ENCODE measurements at places on chromosomes 13 and 19.

DNA sequence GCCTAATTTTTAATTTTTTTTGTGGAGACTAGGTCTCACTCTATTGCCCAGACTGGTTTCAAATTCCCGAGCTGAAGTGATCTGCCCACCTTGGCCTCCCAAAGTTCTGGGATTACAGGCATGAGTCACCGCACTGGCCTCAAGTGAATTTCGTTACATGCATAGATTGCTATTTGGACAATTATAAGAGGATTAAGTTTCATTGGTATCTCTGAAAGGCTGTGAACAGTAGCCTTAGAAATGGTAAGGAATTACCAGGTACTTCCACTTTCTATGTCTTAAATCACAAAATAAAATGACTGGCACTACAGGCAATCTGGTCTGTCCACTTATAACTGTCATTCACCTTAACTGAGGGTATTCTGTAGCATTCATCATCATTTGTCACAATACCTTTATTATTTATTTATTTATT, 2.9 kb upstream of the CCDC9 start:
- DNase-seq, result no peak

DNA sequence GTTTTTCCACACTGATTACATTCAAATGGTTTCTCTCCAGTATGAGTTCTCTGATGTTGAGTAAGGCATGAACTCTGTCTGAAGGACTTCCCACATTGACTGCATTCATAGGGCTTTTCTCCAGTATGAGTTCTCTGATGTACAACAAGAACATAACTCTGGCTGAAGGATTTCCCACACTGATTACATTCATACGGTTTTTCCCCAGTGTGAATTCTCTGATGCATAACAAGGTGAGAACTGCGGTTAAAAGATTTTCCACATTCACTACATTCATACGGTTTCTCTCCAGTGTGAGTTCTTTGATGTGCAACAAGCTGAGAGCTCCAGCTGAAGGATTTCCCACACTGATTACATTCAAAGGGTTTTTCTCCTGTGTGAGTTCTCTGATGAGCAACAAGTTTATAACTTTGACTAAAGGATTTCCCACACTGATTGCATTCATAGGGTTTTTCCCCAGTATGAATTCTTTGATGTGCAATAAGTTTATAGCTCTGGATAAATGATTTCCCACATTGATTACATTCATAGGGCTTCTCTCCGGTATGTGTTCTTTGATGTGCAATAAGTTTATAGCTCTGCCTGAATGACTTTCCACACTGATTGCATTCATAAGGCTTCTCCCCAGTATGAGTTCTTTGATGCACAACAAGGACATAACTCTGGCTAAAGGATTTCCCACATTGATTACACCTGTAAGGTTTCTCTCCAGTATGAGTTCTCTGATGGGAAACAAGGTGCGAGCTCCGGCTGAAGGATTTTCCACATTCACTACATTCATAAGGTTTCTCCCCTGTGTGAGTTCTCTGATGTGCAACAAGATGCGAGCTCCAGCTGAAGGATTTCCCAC, 23.5 kb downstream of the ZNF180 start:
- DNase-seq, result no peak

DNA sequence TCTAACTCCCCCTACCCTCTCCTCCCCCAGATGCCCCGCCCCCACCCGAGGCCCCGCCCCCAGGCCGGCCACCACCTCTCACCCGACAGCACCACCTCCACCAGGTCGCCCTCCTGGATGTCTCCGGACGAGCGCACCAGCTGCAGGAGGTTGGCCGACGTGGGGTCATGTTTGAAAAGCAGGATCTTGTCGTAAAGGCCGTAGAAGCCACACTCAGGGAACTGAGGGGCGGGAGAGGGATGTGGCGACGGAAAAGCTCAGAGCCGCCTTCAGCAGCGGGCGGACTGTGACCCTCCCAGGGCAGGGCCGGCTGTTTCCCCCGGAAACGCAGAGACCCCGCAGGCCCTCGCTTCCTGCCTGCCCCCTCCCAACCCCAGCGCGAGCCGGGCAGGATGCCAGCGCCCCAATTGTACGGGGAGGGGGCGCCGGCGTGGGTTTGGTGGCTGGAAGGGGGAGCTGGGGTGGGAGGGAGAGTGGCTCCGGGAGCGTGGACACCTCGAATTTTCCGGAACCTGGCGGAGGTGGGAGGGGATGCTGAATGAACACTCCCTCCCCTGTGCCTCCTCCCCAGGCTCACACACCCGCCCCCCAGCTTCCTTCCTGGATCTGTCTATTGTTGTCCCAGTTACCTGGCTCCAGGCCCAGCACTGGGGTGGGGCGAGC, 3.0 kb downstream of the PRKD2 start:
- peak; percentile 80 for DNase-seq

- DNase-seq, result no peak
Measured at GRCh38 chr13:99258210-99258860, at the start of gene GPR18. GPR18 (minus strand) TSS chr13:99258379; CDS start chr13:99255872, 2,507 bp downstream.

DNA sequence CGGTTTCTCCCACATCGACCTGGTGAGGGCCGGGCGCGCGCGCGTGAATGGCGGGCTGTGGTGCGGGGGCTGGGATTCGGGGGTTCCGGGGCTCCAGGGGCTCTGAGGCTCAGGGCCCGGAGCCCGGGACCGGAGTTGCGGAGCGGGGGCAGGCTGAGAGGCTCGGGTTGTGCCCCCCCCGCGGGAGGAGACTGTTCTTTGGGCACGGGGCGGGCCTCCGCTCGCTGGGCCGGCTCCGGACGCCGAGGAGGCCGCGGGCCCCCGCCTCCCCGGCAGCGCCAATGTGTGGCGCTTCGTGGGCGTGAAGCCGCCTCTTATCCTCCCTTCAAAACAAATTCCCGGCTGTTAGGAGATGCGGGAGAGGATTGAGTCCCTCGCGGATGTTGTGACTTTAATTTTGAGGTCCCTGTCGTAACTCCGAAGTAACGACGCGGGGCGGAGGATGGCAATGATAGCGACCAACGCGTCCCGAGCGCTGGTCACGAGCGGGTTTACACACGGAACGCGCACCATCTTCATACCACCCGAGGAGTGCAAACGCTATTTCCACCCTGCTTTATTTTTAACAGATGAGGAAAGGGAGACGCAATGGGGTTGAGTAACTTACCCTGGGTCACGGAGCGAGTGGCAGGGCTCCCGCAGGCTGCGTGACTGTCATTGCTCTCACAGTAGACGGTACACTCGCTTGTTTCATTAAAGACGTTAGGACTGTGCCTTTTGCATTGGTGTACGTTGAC, 536 bp downstream of the UBA2 start:
- no peak for DNase-seq

DNA sequence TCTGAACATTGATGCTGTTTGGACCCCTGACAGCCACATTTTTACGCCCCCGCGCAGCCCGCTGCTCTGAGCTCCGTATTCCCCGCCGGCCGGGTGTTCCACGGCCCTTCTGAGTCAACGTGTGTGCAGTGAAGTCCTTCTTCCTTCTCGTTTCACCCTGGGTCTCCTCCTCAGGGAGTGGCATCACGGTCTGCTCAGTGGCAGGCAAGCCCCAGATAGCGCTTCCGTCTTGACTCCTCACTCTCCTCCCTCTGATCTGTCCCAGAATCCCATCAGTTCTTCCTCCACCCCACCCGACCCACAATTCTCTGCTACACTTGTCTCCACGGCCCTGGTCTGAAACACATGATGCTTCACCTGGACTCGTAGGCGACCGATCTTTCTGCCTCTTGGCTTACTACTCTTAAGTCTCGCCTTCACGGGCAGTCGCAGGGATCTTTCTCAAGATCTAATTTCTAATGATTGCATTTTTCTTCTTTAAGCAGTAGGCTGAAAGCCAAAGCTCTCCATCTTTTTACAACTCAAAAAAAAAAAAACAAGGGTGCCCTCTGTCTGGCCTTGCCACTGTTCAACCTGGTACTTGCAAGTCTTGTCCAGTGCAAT, 33.9 kb downstream of the CCNE1 start:
- DNase-seq, result no peak

GRCh38 chr19:9054765-9055164, 32.1 kb upstream of the OR1M1 start:
- DNase-seq, result no peak

GRCh38 chr19:1001538-1002166, 1.4 kb downstream of the GRIN3B start:
- DNase-seq, result no peak

GRCh38 chr19:789701-790060, 7.6 kb upstream of the PTBP1 start:
- no peak for DNase-seq

DNA sequence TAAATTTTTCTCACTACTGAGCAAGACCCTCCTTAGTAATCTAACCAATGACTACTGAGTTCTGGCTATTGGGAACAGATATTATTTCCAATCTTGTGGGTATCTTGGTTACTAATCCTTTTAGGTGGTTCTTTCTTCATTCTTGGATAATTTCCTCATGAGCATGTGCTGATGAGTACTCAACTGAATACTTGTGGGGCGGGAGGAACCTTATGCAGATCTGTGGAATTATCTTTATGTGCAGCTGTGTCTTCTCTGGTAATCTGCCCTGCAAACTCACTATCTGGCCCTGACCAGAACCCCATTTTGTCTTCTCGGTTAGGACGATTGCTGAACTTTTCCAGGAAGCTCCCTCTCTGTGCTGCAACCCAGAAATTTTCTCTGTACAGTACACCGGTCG, 89.7 kb upstream of the TRPC4 start:
- no peak for DNase-seq

DNA sequence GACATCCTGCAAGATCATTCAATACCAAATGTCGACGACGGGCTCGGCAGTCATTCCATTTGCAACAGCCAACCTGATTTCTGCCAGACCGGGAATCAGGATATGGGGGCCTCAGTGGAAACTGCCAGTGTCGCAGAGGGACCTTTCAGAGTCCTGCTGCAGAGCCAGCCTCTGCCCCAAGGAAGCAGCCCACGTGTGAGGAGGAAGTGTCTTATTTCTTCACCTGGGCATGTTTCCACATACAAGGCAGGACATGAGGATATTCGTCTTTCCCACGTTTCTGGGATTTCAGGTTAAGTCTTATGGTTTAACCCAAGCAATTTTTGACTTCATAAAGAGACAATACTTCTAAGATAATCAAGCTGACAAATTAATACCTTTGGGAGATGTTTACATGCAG, 69.9 kb downstream of the ABCC4 start:
- DNase-seq, result peak; percentile 12

DNA sequence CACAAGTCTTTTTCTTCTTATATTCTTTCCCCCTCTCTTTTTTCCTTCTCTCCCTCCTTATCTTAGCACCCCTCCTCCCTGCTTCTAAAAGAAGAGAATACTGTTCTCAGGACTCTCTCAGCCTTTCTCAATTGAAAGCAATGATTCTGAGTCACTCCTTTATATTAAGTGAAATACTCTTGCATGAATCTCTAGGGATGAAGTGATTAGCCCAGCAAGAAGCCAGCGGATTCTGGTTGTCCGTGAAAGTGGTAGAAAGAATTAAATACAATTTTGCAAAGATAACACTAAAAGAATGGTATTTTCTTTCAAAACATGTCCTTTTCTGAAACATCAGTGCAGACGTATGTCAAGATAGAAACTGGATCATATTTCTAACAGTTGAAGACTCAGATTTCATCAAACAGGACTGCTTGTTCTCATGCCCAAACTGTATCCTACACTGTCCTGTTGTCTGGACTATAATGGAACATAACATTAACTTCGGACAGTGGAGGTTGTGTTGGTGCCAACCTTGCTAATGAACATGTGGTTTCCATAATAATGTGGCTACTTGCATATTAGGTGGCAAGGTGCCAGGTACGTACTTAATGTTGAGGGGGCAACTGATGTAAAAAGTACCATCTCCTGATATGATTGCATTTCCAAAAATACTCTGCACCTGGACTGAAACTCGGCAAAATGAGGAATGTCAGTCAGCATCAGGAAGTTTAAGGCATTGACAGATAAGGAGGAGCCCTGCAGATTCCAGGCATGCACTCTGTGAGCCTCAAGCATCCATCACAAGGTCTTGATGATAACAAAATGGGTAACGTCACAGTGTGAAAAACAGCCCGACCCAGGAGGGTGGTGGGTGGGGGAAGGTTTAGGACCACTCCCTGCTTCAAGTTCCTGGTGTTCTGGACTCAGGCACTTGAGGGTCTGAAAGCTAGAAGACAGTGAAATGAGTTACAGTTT, 357.2 kb downstream of the DLEU7 start:
- peak; percentile 12 for DNase-seq

DNA sequence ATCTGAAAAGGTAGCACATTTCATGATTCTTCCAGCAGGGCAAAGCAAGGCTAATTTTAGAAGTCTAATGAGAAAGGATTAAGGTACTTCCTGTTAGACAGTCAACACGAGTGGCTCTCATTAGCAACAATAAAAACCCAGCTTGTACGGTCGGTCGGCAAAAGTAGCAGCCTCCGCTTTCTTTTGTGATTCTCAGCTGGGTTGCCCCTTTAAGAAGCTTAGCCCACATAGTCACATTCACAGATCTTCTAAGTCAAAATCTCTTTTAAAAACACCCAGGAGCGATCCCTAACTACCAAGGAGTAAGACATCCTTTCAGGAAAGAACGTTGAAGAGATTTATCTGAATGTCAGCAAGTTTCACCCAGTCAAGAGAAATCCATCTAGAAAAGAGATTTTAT, 684.8 kb downstream of the DIAPH3 start:
- no peak for DNase-seq

DNA sequence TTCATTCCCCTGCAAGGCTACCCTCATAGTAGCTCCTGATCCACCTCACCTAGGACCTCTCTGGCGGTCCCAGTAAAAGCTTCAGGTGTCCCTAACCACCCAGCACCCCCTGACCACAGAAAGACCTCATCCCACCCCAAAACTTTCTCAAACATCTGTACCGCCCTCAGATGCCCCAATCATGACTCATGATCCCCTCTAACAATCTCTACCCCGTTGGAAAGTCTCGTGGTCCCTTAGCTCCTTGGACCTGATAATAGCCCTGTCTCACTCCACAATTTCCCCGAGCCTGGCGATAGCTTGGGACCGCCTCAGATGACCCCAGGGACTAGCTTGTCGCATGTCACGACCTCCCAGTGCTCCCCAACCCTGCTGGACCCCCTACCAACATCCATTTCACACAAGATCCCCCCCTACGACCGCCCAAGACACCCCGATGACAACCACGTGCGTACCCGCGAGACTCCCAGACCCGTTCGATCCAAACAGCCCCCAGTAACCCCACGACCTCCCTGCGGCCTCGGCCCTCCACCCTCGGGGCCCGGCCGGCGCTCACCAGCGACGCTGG, 450 bp downstream of the NDUFA11 start:
- no peak for DNase-seq
